GM12865 (cell line): ENCODE measurements at places on chromosomes 5 and 9.

GRCh38 chr5:175820230-175820629 lies 51.1 kb upstream of the CPLX2 start:
- DNase-seq = no peak

- DNase-seq = peak; percentile 11
Measured at GRCh38 chr9:135797507-135798262, 95.7 kb downstream of the KCNT1 start.

GRCh38 chr5:41465493-41466171 lies 44.8 kb downstream of the PLCXD3 start:
- DNase-seq = no peak

- peak; percentile 62 for DNase-seq
Measured at GRCh38 chr9:91422758-91423711, 597 bp downstream of the NFIL3 start.

GRCh38 chr5:66675406-66675805 lies 79.2 kb downstream of the MAST4 start:
- DNase-seq = no peak

GRCh38 chr9:125508249-125508648 lies 198.8 kb downstream of the MAPKAP1 start:
- DNase-seq = no peak

DNA sequence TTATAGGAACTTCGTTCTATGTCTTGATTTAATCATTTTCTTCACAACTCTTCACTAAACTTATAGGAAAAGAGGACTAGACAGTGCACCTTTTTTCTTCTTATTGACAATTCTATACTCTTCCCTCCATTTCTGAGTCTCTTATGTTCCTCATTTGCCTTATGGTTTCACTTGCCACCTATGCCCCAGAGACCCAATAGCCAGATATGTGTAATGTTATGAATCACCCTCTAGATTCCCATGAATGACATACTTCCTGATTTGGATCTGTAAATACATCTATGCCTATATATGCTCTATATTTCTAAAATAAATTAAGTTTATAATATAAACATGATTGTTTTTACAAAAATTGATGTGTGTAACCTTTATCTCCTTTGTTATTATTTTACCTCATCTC lies 514.1 kb upstream of the MEF2C start:
- DNase-seq = peak; percentile 64

DNA sequence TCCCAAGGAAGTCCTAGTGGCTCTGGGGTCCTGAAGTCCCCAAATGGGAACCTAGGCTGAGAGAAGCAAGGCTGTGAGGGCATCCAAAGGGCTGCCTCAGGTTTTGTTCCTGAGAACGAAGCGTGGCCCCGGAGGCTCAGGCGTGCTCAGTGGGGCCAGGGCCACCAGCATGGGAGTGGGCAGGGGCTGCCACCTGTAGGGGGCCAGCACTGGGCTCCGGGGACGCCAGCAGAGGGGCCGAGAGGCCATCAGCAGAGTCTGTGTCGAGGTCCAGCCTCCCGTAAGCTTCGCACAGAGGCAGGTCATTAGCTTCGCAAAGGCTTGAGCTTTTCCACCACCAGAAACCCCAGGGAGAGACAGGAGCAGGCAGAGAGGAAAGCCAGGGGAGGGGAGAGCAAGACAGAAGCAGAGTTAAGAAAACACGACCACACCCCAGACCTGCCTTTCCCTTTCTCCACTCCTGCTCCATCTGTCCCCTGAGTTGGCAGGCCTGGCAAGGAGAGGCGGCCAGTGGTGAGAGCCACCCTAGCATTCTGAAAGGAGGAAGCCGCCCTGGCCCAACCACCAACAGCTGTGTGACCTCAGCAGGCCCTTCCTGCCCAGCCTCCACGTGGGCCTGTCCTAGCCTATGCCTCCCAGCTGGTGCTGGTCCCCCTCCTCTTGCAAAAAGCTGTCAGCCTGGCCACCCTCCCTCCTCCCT lies 5.5 kb upstream of the SURF6 start:
- no peak for DNase-seq

- DNase-seq = peak; percentile 69
Measured at GRCh38 chr5:52725065-52725746, 62.5 kb upstream of the ITGA1 start.

DNA sequence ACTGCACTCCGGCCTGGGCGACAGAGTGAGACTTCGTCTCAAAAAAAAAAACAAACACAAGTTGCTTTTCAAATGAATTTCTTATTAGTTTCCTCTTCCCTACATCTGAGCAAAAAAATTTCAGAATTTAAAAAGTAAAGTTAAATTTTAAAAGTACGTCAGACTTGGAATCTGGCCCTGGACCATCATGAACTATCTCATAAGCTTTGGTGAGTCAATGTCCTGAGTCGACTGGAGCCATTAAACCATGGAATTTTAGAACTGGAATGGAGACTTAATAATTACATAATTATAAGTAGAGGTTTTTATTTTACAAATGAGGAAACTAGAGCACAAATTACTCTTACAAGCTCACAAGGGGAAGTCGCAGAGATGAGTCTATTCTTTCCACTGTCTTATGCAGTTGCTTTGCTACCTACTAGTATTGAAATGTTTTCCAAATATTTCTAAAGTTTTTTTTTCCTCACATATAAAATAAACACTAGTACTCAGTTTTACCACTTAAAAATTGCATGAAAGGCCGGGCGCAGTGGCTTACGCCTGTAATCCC lies 98.0 kb upstream of the ZNF608 start:
- DNase-seq = no peak

DNA sequence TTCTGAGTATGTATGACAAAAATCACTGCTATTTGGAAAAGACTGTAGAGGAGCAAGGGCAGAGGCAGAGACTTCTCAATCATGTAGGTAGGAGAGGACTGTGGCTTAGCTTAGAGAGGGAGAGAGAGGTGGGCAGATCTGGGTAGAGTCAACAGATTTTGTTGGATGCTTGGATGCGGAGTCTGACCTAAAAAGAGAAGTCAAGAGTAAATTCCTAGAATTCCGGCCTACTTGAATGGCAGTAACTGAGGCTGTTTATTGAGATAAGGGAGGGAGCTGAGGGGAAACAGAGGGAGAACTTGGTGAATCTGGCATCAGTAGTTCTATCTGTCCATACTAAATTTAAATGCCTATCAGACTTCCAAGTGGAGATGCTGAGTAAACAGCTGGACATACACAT lies 2.4 kb downstream of the TICAM2 start:
- DNase-seq = no peak

GRCh38 chr9:109950710-109951443 lies 170.9 kb downstream of the PALM2AKAP2 start:
- DNase-seq = peak; percentile 38

- no peak for DNase-seq
Measured at GRCh38 chr5:134142052-134142451, 27.6 kb downstream of the TCF7 start.
